ENCODE measurements at places on chromosomes 6 and 20.

GRCh38 chr20:10661261-10661660, 12.5 kb downstream of the JAG1 start:
- DNase-seq, result no peak

DNA sequence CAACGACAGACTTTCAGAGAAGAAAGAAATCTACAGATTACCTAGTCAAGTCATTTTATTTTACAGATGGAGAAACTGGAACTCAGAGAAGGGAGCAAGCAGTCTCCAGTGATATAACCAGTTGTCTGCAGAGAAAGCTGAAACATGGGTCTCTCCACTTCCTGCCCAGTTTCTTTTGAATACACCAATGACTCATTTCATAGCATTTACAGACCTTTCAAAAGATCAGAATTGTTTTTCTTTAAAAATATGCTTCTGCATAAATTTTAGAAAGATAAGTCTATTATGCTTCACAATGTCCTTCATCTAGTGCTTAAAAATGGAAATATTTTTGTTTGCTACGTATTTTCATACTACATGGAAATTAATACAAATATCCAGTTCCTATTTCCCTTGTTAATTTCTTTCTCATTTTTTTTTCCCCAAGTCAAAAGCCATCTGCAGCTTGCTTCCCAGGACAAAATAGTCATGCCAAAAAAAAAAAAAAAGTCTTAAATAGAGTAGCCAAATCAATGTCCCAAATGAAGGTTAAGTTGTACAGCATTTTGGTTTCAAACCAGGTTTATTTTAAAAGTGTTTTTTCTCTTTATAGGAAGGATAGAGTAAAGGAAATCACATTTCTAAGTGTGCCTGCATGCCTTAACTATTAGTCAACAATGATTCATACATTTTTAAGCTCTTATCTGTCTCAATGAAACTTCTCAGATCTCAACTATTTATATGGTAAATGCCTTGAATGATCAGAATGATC, 36.9 kb downstream of the ARHGAP18 start:
- peak; percentile 54 for DNase-seq

- DNase-seq, result no peak
Measured at GRCh38 chr20:50562262-50562701, 52.1 kb downstream of the PTPN1 start.

- no peak for DNase-seq
Measured at GRCh38 chr6:106730718-106731117, 101.3 kb downstream of the QRSL1 start.

GRCh38 chr6:154651656-154652055, 81.6 kb upstream of the SCAF8 start:
- no peak for DNase-seq

DNA sequence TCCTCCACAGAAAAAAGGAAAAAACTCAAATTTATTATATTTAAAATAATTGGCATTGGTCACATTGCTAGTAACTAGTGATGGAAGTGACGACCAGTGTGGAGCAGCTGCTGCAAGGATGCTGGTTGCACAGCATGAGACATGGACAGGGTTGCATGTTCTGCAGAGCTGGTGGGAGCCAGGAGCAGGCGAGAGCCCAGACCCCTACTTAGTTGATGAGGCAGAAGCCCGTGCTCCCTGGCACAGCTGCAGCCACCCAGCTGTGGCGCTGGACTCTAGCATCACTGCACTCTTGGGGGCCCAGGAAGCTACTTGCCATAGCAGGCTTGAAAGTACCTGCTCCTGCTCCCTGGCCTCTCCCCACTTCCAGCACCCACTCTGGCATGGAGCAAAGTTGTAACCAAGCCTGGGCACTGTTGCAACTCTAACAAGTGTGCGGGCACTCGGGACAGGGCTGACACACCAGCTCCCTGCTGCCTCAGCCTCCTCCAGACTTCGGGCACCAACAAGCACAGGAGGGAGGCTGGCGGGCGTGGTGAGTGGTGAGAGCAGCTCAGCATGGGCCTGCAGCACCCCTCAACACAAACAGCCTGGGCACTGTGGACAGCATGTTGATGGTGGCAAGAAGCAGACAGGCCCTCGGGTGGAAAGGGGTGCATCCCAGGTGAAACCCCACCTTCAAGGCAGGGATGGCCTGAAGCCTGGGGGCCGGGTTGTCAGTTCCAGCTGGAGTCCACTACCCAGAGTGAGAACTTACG, 69.6 kb downstream of the EYS start:
- DNase-seq, result no peak

DNA sequence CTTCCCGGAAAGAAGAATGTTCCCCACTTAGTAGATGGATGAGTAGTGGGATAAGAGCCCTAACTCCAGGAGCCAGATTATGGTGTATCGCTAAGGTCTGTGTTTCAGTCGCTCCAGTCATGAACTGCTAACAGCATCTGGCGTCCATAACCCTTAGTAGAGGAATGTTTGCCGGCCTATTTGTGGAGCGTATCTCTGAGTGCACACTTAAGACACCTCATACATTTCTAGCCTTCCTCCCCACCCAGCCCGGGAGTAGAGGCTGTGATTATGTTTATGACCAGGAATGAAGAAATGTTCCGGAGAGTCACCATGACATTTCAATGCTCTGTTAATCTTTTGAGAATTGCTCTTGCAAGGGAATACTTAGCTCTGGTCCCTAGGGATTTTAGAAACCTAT, 251.1 kb upstream of the SOX4 start:
- no peak for DNase-seq

DNA sequence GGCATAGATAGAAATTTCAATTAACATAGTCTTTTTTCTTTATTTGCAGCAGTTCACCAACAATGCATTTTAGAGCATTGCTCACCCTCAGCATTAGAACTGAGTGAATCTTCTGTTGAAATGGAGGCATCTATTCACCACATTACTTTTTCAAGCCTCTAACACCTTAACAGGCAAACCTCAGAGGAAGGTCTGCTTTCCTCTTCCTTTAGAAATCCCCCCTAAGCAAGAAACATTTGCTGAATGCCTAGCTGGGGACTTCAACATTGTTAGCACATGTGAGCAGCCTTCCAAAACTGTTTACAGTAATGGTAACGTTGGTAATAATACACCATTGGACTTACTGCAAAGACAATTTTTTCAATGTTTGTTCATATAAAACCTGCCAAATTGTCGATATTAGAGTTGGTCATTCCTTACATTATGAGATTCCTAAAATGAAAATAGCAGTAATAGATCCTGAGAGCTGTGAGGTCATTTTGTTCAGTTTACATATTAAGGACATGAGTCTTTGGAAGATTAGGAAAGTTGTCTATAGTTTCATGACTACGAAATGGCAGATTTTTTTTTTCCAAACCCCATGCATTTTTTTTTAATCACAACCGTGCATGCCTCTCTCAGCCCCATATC, 20.6 kb upstream of the AKIRIN2 start:
- no peak for DNase-seq

DNA sequence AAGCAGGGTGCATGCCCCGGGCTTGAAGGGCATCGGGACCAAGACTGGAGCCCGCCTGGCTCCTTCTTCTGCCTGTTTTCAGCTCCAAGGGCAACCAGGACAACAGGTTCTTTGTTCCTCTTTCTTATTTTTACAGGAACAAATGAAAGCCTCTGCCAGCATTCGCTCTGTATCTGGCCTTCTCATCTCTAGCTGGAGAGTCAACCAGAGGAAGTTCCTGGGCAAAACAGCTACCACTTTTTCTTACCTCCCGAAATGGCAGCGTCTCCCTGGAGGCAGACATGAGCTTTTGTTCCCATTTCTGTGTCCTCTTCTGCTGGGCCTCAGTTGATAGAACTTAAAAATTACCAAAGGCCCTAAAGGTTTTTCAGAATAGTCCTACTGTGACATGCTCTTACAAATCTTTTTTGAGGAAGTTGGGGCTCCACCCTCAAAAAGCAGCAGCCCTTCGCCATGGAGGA, 74.1 kb upstream of the NAA20 start:
- DNase-seq, result no peak

DNA sequence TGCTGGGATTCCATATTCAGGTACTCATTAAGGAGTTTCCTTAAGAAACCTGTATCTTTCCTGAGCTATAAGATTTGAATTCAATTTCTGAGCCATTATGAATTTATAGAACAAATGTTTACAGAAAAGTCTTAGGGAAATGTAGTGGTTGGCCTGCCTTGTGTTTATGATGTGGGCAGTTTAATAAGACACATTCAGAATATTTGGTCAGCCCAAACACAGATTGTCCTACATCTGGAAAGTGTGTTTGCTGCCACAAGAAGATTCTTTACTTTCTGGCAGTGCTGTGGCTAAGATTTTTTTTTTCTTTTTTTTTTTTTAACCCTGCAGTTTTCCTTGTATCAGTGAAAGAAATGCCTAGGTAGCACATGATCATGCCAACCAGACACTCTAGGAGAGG, 15.2 kb downstream of the TBX18 start:
- no peak for DNase-seq

GRCh38 chr6:19180348-19181072, 656.7 kb upstream of the ID4 start:
- DNase-seq, result no peak

GRCh38 chr6:46933751-46934150, 12.0 kb upstream of the ADGRF5 start:
- no peak for DNase-seq

DNA sequence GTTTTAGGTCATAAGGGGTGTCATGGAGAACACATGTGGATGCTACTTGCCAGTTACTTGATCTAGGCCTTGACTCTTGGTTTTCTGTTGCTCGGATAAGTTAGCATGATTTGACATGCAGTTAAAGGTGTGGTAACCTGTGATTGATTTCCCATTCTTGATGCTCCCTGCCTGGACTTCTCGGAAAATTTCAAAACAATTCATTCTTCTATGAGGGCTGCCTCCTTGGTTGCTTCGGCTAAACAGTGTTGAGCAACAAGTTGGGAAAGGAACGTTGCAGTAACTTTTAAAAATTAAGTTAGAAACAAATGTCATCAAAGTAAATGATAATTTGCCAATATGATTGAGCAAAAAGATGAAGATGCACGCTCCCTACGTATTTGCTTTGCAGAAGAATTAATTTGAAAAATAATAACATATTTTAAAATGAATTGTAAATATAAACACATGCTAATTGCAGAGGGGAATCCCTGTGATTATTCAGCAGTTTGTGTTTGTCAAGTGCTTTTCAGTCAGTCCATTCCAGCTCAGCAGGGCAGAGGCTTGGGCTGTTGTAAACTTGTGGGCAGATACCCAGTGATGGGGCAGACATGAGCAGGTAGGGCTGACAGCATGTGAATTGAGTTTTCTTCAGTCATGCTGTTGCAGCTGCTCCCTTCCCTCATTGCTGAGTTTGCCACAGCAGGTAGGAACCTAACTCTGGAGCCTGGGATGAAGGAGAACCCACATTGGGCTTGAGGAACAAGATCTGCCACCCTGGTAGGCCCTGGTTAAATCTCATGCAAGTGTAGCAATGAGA, 110.2 kb downstream of the ESR1 start:
- no peak for DNase-seq

DNA sequence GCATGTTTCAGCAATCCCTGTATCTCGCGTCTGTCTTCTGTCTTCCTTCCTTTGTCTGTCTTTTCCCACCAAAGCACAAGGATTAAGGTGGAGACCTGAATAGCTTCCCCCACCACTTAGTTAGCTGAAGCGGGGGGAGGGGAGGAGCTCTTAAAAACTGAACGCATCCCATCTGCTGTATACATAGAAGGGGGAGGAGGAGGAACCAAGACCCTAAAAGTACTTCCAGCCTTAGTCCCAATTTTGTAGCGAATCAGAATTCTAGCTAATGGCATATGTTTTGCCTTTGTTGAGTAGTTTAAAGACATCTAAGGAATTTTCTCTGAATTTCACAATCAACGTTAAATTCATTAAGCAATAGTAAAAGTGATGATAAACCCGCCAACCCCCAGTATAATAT, 47.9 kb downstream of the GNAS start:
- DNase-seq, result no peak

DNA sequence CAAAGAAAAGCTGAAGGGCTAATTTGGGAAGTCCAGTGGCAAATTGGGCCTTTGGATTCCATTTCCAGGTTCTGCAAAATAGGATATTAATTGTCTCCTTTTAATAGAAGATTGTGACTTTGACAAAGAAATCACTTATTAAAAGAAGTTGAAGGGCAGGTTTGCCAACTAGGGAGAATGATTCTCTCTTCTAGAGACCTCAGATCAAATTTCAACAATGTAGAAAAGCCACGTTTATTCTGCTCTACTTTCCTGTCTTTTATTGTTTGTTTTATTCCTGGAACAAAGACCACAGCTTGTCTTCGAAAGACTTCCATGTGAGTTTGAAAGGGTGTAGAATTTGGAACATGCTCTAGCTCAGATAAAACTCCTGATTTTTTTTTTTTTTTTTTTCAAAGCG, 65.5 kb upstream of the PRL start:
- no peak for DNase-seq

GRCh38 chr20:35017099-35017835, 61.6 kb downstream of the MYH7B start:
- DNase-seq, result no peak

DNA sequence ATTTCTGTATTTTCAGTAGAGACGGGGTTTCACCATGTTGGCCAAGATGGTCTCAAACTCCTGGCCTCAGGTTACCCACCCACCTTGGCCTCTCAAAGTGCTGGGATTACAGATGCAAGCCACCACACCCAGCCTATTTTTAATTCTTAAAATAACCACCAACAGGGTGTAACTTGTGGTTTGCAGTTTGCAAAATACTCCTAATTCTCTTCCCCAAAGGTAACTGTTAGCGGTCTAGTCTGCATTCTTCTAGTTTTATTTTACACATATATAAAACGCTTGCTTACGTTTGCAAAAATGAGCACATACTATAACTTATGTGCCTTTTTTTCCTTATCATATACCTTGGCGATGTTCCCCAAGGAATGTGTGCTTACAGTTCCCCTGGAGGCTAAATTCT, 25.6 kb upstream of the CHMP4B start:
- DNase-seq, result no peak

Data from HTR-8/SVneo (cell line).